ENCODE measurements at places on chromosomes 4 and X.

- DNase-seq = no peak
These were observed 25.8 kb downstream of the ANXA10 start for GRCh38 chr4:168118116-168118655.

GRCh38 chr4:34309383-34309906, 1934.9 kb downstream of the ARAP2 start:
- DNase-seq = no peak

- DNase-seq = no peak
These were observed 554 bp downstream of the KLHL15 start for GRCh38 chrX:24026432-24026831.

DNA sequence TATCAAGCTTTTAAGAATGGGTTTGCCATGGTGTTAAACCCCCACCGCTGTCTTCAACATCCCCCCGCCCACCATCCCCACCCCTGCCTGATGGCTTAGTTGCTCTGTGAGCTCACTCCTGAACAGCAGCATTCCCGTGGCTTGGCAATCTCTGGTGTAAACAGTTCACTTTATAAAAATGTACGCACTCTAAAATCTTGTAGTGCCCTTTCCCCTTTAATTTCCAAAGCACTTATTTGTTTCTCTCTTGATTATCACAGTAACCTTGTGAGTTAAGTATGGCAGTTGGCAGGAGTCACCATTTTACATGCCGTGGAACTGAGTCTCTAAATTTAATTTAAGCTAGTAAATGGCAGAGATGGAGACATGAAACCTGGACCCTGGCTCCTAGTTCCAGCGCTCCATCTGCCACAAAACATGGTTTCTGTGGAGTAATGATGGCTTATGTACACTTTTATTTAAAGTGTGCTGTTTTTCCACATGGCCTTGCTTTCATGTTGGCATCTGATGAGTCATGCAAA, 123.1 kb downstream of the AFF1 start:
- no peak for DNase-seq

- DNase-seq = no peak
These were observed 177.0 kb downstream of the FAM13A start for GRCh38 chr4:88879991-88880390.

- no peak for DNase-seq
These were observed 84.5 kb upstream of the MAML3 start for GRCh38 chr4:140238351-140239056.

DNA sequence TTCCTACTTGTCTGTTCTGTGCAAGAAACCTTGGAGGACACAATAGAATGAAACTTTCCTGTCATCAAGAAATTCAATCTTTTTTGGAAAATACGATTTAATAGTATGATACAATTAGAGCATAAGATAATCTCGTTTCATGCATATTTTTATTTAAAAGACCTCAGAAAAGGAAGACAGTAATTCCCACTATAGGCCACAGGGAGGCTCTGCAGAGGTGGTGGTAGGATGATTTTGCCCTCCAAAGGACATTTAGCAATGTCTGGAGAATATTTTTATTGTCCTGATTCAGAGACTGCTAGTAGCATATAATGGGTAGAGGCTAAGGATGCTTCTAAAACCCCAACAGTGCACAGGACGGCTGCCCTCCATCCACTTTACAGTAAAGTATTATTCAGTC, 68.7 kb downstream of the PAK3 start:
- no peak for DNase-seq

- DNase-seq = no peak
These were observed 126.5 kb downstream of the REELD1 start for GRCh38 chr4:146340798-146341197.

- no peak for DNase-seq
These were observed 21.0 kb upstream of the BMP15 start for GRCh38 chrX:50889582-50889981.

- no peak for DNase-seq
These were observed 129.1 kb downstream of the MSL3 start for GRCh38 chrX:11887175-11887574.

DNA sequence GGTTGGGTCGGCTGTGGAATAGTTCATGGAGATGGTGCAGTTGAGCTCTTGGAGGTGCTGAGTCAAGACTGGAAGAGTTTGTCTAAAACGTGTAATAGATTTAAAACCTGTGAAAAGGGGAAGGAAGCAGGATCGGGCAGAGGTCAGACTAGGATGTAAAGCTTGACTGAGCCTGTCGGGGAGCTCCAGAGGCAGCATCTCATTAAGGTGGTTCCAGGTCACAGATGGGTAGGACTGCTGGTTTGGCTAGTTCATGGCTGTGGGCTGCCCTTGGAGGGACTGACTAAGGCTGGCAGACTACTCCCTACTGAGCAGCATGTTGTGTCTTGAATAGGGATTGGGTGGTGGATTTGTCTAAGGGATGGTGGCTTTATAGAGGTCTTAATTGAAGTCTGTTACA, 28.4 kb upstream of the WDR1 start:
- no peak for DNase-seq

DNA sequence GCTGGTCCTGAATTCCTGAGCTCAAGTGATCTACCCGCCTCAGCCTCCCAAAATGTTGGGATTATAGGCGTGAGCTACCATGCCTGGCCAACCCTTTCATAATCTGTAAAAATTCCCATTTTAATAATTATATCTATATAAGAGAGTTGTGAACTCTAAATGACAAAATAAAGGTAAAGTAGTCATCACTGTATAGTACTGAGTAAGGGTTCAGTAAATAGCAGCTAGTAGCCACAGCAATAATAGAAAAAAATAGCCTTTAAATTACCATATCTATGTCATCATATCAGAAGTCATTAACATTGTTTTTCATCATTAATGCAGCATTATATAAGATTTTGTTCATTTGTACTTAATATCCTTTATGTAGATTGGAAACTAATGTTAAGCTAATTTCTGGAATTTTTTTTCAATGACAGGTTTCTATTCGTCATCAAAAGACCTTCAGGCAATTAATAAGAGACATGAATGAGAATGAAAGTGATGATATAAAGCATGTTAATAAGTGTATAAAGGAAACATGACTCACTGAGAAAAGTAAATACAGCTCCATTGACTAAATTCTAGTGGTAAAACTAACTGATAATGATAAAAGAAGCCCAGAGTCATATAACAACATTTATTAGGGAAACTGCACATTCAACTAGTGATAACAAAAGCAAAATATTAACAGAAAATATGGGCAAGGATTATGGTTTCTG, 85.9 kb upstream of the UGT8 start:
- no peak for DNase-seq

GRCh38 chr4:20984576-20984836, 284.2 kb downstream of the PACRGL start:
- no peak for DNase-seq

GRCh38 chrX:7446815-7447214, 298.9 kb upstream of the PUDP start:
- no peak for DNase-seq

DNA sequence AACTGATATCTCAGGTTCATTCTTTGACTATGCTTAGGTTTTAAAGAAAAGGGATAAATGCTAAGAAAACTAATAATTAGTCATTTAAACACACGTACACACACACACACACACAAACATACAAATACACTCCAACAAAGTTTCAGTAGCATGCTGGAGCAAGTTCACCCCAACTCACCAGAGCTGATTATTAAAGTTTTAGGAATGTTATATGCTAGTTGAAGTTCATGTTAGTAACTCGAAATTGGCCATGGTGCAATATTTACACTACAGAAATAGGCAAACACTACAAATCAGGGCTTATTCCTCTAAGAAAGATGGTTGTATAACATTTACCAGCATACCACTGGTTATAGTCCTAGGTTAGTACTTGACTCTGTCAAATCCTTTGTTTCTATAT, 384.0 kb upstream of the DIPK2B start:
- no peak for DNase-seq

- DNase-seq = no peak
These were observed 914.5 kb downstream of the NLGN4X start for GRCh38 chrX:5314148-5314547.

- no peak for DNase-seq
These were observed 54.2 kb downstream of the TMA16 start for GRCh38 chr4:163548481-163549243.

DNA sequence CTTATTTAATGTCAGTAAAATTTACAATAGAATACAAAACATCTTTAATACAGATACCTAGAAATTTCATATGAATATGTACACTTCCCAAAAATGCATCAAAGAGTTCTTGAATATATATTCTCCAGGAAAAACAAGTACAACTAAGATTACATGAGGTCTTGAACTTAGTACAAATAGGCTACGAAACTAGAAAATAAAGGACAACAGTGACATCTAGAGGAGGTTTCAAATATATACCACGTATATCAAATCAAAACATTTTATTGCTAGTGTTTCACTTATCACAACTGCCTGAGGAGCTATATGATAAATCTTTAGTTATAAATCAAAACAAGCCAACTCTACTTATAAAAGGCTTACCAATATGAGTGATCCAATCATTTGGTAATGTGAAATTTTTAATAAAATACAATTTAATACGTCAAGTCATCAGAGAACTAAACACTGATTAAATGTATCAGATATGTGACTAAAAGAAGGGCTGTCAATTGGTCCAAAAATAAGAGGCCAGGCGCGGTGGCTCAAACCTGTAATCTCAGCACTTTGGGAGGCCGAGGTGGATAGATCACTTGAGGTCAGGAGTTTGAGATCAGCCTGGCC, 36.6 kb downstream of the ANAPC10 start:
- DNase-seq = no peak

GRCh38 chr4:125388613-125389012, 73.9 kb downstream of the FAT4 start:
- DNase-seq = no peak

GRCh38 chr4:53194727-53195126, 171.1 kb downstream of the SCFD2 start:
- DNase-seq = no peak

DNA sequence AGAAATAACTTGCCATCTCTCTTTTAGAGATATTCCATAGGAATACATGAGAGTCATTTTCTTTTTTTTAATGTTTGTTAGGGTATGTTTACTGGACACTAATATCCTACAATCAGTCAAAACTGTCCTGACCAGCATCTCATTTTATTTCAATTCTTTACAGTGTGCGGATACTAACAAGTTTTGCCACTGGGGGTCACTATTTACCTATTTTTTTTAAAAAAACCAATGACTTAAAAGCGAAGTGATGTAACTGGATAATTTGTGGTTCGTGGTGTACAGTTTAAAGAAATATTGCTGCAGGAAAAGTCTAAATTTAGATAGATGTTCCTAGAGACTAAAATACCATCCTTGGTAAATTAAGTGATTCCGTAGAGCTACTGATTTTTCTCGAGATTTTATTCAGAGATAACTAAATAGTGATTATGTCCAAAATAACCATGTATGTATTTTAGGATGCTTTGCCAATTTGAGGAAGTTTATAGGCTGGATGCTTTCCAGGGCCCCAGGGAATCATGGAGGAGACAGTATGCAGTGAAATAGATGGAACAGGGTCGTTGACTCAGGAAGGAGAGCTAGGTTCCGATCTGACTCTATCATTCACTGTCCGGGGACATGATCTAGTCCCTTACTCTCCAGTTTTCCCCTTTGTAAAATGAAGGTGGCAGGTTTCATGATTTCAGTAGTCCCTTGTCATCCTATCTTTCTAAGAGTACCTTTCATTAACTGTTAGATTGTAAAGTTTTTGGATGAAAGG, 34.0 kb upstream of the GNPDA2 start:
- no peak for DNase-seq

DNA sequence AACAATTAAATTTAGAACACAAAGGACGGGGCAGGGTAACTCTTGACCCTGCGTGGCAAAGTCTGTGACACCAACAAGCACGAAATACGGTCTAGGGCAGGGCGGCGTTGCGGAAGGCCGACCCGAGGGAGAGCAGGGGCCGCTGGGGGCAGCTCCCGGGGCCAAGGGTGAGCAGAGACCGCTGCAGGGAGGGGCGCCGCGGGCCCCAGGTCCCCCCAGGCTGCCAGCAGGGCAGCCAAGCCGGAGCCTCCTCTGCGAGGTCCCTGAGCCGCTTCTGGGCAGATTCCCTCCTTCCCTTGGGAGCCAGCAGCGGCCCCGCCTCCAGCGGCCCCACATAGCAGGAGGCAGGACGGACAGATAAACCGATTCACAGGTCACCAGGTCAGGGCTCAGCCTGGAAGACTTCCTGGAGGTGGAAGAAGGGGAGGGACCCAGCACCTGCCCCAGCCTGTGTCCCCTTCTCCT, 90.2 kb downstream of the FAM53A start:
- no peak for DNase-seq

DNA sequence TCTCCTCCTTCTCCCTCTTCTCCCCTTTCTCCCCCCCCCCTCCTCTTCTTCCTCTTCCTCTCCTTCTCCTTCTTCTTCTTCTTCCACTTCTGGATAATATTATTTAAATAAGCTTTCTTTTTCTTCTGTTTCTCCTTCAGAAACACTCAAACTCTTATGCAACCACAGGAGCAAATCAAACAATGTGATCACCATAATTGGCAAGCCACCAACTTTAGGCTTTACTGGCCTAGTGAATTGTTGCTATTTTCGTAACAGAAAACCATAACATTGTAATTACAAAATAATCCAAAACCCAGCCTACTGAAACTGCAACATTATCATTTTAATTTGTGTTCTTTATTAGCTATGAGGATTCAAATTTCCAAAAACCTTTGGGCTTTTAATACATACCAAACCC, 14.3 kb downstream of the DCAF8L1 start:
- DNase-seq = no peak

DNA sequence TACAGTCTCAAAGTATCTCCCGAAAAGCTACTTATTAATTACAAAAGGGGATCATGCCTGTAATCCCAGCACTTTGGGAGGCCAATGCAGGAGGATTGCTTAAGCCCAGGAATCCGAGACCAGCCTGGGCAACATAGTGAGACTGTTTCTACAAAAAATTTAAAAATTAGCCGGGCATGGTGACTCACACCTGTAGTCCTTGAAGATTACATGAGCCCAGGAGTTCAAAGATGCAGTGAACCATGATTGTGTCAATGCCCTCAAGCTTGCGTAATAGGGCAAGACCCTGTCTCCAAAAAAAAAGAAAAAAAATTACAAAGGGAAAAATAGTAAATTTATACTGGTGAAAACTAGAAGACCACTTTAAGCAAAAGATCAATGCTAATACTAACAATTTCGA, 3.3 kb upstream of the PORCN start:
- no peak for DNase-seq

All from activated CD8-positive, alpha-beta memory T cell treated with anti-CD3 and anti-CD28 coated beads for 4 hours (primary cell).